NCI-H524 (cell line): ENCODE measurements at places on chromosomes 3 and 15.

DNA sequence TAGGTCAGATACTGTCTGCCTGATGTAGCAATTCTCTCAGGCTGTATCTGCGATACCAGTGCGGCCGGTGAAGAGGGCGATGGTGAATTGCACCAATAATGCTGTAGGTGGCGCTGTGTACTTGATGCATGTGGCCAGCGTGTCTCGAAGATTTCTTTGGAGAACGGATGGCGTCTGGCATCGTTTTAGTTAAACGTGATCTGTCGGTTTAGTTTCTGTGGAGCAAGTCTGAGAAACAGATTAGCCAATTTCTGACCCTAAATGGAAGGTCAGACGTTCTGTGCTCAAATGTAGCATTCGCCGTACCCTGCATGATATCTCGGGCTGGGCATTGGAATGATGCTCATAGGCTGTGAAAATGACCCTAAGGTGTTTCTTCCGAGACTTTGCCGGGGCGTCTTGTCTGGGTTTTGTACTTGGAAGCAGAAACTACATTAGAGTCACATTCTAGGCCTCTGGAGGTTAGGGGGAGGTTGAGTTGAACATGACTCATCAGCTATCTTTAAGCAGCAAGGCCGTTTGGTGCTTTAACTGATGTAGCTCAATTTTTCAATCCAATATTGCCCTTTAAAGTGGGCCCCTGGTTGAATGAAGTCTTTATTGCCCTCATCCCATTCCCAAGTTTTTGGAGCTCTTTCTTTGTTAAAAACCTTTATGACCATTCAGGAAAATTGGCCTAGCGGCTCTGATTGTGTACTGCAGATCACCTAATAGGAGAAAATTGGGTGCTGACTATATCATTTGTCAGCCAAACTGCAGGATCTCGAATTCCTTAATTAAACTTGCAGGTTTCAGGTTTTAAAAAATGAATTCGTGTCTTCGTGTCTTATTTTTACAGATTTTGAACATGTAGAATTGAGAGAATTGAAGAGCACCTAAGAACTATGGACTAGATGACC is 80.0 kb downstream of the SQOR start:
- DNase-seq = peak; percentile 91

- no peak for DNase-seq
Measured at GRCh38 chr3:53092942-53093341, 37.3 kb downstream of the RFT1 start.

GRCh38 chr3:195543500-195544229 is 540 bp upstream of the PPP1R2 start:
- DNase-seq = no peak

- no peak for DNase-seq
Measured at GRCh38 chr15:69602921-69603320, 150.3 kb downstream of the RPLP1 start.

- no peak for DNase-seq
Measured at GRCh38 chr3:23202203-23202920, 765 bp upstream of the UBE2E2 start.

- no peak for DNase-seq
Measured at GRCh38 chr3:46469680-46470357, 5.1 kb upstream of the LTF start.

- no peak for DNase-seq
Measured at GRCh38 chr3:131735116-131735515, 232.3 kb upstream of the MRPL3 start.

DNA sequence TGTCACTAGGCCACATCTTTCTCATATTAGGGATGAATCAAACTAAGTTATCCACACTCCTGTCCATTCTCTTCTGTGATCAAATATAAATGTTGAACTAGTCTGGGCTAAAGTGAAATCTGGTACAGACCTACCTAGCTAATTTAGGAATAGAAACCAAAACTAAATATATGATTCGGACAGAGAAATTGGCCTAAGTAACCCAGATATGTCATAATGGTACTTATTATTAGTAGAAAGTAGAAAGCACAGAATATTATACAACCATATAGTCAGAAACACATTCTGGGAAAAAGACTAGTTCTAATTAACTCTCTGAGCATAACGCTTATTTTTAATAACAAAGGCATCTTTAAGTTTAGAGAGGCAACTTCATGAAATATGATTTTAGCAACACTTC is 389.0 kb downstream of the LSAMP start:
- DNase-seq = no peak

- no peak for DNase-seq
Measured at GRCh38 chr3:109597444-109597843, 260.1 kb upstream of the DPPA4 start.

GRCh38 chr15:46301291-46301690 is 666.5 kb downstream of the SQOR start:
- no peak for DNase-seq

GRCh38 chr3:108091498-108092250 is 843 bp upstream of the CD47 start:
- no peak for DNase-seq

DNA sequence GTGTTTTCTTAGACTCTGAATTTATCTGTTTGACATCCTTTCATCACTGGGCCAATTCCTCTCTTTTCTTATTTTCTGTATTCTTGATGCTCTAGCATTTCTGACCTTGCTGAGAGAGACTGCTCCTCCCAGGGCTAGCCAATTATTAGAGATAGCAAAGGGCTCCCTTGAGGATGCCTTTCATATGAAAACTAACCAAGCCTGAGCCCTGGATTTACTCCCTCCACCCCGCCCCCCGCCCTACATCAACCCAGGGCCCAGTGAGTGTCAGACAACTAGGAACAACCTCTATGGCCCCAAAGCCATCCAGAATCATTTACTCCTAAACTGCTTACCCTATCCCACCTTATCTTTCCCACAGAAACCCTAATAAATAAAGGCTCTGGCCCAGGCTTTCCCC is 69.7 kb upstream of the LARS2 start:
- DNase-seq = no peak

- DNase-seq = no peak
Measured at GRCh38 chr3:134457376-134458074, 28.3 kb downstream of the ANAPC13 start.

DNA sequence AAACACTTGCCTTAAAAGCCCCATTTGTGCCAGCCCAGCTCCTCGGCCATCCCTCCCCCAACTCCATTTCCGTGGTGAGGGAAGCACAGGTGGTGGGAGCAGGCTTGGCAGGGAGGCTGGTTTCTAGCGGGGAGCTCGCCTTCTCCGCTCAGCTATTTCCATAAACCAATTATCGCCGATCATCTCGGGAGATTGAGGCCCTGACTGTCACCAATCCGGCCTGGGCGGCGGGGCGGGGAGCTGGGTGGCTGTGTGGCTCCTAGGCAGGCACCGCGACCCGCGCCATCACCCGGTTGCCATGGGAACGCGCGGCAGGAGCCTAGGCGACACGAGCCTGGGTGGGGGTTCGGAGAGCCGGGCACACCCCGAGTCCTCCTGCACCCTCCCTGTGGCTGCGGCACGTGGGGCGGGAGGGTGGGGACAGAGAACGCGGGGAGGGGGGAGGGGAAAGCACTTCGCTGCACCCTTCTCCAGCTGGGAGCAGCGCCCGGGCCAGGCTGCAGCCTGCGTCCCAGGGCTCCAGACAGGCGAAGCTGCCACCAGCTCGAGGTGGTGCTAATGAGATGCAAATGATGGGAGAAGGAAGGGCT is 9.3 kb downstream of the CCDC33 start:
- DNase-seq = peak; percentile 97

DNA sequence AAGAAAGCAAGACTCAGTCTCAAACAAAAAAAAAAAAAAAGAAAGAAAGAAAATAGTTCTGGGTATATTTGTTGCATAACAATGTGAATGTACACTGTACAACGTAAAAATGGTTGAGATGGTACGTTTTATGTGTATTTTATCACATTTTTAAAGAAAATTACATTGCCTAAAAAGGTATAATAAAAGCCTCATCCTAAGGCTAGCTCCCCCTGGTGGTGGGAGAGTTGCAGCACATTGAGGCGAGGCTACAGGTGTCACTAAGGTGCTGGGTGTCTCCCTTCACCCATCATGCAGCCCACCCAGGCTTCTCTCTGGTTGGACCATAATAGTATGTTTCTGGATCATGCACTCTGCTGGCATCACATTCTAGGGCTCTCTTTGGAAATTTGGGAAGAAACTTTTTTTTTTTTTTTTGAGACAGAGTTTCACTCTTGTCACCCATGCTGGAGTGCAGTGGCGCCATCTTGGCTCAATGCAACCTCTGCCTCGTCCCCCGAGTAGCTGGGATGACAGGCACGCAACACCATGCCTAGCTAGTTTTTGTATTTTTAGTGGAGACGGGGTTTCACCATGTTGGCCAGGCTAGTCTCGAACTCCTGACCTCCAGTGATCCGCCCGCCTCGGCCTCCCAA is 12.4 kb upstream of the RAB11A start:
- DNase-seq = peak; percentile 62

GRCh38 chr3:39065197-39065596 is 13.4 kb downstream of the WDR48 start:
- peak; percentile 13 for DNase-seq

GRCh38 chr3:142981108-142981507 is 17.6 kb upstream of the PAQR9 start:
- peak; percentile 45 for DNase-seq

DNA sequence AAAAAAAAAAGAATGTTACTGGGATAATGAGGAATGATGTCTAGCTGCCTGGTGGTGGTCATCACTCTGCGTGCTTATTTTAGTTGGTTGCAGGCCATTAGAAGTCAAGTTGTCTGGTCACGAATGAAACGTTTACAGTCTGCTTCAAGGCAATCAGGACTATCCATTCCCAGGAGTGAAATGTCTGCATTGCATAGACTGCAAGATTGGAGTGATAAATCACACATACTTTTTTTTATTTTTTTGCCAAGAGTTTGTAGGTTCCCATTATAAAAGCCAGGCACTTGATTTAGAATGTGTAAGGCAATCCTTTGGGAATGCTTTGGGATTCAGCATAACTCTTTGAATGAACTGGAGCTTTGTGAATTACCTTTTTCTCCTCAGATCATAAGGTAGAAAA is 132.3 kb downstream of the STAC start:
- DNase-seq = no peak

DNA sequence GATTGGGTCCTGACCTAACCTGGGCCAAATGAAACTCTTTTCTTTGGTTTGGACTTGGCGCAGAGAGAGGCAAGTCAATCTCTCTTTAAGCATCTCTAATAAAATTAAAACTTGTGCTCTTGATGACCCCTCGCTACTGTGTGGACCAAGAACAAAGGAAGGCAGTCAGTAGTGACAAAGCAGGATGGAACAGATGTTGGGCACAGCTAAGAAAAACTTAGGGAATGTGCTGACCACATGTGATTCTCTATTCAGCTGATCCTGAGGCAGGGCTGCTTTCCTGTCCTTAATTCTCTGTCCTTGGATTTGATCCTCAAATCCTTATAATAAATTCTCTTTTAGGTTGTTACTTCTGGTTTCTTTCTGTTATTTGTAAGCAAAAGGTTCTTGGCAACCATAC is 259.9 kb downstream of the ZIC1 start:
- peak; percentile 15 for DNase-seq

DNA sequence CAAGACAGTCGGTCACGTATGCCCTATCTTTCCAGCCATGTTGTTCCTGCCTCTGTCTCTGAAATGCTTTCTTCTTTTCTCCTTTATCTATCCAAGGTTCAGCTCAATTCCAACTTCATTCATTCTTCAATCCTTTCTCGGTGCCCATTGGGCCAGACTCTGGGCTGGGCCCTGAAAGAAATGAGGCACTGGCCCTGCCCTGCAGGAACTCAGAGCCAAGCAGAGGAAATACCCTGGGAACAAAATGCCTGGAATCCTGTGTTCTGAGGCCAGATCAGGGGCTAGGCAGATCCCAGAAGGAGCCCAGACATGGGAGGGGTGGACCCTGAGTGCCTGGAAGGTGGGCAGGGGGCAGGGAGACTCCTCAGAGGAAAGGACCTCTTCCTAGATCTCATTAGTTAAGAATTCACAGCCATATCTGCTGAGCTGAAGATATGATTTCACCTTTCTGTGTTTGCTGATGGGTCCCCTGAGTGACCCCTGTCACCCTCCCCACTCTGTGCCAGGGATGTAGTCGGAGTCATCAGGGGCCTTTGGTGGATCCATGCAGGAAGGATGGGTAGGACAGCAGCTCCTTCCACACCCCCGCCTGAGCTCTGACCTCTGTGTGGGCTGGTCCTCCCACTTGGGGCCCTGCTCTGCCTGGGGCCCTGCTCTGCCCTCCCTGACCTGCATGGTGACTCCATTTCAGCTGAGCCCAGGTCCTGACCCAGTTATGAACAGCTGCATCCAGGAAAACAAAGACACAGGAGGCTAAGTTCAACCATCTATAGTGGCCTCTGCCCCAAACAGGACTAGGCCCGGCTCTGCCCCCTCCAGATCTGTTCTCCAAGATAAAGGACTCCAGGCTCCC is 5.3 kb upstream of the DAPK2 start:
- no peak for DNase-seq

DNA sequence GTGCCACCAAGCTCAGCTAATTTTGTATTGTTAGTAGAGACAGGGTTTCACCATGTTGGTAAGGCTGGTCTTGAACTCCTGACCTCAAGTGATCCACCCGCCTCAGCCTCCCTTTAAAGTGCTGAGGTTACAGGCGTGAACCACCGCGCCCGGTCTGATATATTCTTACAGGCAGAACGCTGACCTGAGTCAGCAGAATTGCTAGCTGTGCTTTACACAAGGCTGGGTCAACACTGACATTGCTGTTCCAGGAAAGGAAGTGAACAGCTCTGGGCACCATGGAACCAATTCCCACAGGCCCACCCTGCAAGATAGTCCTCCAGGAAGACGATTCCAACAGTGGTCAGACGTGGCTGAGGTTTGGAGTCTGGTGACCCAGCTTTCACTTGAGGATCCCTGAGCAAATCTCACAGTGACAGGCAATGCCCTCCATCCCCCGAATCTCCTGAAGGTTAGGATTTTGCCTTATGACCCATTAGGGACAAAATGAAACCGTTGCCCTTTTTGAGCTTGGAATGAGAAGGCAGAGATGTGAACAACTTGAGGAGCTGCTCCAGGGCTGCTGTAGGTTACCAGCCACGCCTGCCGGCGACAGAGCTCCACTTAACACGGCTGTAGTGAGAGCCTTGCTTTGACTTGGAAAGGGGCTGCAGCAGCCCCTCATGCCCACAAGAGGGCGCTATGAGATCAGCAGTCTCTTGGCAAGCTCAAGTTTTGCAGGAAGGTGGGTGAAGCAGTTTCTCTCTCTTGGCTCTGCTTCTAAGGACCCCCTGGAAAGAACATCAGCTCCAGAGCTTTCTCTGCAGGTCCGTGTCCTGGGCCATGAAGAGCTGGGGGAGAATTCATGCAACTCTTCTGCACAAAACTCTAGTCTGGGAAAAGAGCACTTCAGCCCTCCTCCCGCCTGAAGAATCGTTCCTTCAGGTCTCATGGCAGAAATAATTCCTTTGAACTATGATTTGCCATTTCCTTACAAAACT is 74.1 kb downstream of the SENP2 start:
- DNase-seq = peak; percentile 92
